ENCODE measurements at places on chromosomes 12 and 14. TPM values are rescaled to one million over a fixed set of nuclear protein-coding genes. Genes with fewer than 3 reads are reported as not detected.

Gene B3GNT4
- 0.90 TPM for total RNA-seq

DNA sequence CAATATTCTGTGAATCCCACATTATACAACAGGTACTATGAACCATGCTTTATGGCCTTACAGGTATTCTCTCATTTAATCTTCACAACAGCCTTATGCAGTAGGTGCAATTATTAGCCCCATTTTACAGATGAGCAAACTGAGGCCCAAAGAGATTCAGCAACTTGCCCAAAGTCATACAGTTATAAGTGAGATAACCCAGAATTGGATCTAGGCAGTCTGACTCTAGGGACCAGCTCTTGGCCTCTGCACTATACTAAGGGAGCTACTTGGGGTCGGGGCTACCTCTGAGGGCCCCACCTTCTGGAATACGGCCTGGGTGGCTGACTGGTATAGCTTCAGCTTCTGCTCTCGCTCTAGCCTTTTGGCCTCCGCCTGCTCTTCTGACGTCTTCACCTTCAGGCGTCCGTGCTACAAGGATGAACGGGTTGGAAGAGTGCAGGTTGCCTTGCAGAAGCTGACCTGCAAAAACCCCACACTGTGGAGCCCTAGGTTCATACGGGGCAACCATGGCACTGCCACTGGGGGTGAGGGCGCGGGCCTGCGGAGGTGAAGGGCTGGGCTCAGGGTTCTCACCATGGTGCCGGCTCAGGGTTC, 762 bp downstream of the RABGGTA start:
- no peaks in the 10 kb centered on the region for H3K27me3 ChIP-seq
- no peaks in the 10 kb centered on the region for H3K36me3 ChIP-seq
- H3K4me3 ChIP-seq, result peak overlapping the region; percentile 88
- H3K4me1 ChIP-seq, result peaks cover 44% of the 10 kb centered on the region

GRCh38 chr12:12958886-12959285, 6.9 kb upstream of the GPRC5D start:
- H3K36me3 ChIP-seq, result no peaks in the 10 kb centered on the region
- no peak for DNase-seq
- H3K27ac ChIP-seq, result no peak overlapping the region
- H3K4me3 ChIP-seq, result no peak overlapping the region
- peaks cover 5% of the 10 kb centered on the region for H3K4me1 ChIP-seq
- H3K27me3 ChIP-seq, result peaks cover 23% of the 10 kb centered on the region

DNA sequence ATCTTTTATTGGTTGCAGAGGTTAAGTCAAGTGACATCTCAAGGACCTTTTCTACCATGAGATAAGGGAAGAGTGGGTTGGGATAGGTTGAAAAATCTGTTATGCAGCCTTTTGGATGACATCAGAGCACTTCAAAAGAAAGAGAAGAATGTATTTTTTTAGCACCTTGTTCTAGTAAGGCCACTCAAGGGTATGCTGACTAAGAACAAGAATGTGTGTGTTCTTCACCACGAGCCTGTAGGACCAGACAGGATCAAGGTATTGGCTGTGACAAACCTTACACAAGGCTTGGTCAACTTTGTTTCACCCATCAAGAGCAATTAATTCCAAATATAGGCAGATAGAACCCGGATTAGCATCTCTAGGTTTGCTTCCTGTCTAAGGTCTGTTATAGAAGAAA, 142.5 kb downstream of the SAMD4A start:
- H3K4me3 ChIP-seq, result no peak overlapping the region
- no peak overlapping the region for H3K27ac ChIP-seq
- peaks cover 5% of the 10 kb centered on the region for H3K4me1 ChIP-seq
- no peaks in the 10 kb centered on the region for H3K36me3 ChIP-seq
- no peak for DNase-seq
- H3K27me3 ChIP-seq, result peaks cover 19% of the 10 kb centered on the region

DNA sequence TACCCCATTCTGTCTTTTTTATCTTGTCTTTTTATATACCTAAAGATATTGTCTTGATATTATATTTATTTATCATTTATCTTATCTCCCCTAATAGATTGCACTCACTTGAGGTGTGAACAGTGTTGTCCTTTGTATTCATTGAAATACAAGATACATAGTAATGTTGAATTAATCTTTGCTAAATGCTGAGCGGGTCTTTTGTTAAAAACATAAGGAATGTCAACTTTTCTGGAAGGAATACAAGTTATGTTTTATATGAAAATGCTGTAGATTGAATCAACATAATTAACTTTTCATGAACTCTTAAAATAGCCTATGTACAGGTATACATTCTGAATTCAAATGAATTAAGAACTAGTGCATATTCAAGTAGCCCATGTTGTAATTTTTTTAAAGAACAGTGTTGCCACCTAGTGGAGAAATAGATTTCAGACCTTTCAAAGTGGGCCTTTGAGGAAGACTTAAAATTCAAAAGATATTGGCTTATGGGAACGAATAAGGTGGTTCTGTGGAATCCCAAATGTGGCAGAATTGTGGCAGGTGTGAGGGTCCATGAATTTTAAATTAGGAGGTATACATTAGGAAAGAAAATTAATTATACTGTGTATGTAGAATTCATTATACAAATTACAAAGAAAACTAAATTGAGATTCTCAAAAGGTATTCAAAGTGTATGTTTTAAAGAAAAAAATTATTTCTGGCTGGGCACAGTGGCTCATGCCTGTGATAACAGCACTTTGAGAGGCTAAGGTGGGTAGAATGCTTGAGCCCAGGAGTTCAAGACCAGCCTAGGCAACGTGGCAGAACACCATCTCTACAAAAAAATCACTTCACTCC, 19.1 kb downstream of the BBOF1 start:
- H3K4me3 ChIP-seq, result no peak overlapping the region
- H3K27ac ChIP-seq, result no peak overlapping the region
- H3K27me3 ChIP-seq, result no peaks in the 10 kb centered on the region
- H3K36me3 ChIP-seq, result no peaks in the 10 kb centered on the region
- no peaks in the 10 kb centered on the region for H3K4me1 ChIP-seq
- no peak for DNase-seq
